ENCODE measurements at places on chromosomes 11 and 22.

DNA sequence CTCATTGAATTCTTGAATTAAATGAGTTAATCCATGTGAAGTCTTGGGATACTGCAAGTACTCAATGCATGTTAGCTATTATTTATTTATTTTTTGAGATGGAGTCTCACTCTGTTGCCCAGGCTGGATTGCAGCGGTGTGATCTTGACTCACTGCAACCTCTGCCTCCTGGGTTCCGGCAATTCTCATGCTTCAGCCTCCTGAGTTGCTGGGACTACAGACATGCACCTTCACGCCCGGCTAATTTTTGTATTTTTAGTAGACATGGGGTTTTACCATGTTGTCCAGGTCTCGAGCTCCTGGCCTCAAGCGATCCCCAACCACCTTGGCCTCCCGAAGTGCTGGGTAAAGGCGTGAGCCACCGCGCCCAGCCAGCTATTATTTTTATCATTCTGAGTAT is 9.4 kb downstream of the MMP7 start:
- no peak for DNase-seq

DNA sequence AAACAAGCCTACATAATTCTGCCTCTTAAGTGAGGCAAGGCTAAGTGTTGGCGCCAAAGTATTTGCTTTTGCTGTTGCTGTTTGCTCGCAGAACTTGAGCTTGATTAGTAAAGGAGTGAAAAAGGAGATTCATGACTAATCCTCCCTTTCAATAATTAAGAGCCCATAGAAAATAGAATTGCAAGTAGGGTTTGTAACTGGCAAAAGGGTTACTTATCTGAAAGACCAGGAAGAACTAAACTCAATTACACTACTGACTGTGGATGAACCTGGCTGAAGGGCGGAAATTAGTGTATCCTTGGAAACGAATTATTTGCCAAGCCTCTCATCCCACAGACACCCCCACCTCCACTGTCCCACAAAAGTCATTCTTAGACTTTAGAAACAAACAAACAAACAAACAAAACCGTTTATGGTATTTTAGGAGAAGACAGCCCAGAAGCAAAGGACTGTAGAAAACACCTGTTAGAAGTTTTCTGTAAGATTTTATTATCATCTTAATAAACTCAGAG is 411 bp upstream of the EXPH5 start:
- DNase-seq: no peak

GRCh38 chr11:45166604-45166897 is 20.1 kb downstream of the PRDM11 start:
- no peak for DNase-seq

DNA sequence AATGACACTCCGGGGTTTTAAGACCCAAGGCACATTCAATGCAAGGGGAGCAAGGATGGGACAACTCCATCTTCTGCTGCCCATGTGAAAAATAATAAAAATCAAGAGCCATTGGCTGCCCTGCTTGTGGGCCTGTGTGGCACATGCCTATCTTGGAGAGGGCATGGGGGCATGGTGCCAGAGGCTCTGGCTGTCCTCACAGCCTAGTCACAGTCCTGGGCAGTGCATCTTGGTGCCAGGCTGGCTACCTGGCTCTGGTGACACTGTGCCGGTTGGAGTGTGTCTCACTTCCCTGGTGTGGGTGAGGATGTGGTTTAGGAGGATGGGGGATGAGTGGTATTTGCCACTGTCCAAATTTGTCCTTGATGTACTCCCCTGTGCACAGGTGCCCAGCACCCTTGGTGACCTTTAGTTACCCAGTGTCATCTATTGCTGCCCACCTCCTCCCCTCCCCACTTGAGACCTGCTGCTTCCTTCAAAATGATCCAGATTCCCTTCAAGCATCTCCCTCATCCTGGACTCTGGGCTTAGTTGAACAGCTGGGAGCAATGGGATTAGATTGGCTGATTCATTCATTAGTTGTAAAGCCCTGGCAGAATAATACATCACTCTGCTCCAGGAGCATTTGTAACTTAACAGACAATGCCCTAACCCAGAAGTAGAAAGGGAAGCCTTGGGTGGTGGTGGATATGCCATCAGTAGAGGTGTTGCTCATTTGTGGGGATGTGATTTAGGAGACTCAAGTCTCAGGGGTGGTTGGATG is 4.6 kb downstream of the TMEM86A start:
- DNase-seq: no peak

DNA sequence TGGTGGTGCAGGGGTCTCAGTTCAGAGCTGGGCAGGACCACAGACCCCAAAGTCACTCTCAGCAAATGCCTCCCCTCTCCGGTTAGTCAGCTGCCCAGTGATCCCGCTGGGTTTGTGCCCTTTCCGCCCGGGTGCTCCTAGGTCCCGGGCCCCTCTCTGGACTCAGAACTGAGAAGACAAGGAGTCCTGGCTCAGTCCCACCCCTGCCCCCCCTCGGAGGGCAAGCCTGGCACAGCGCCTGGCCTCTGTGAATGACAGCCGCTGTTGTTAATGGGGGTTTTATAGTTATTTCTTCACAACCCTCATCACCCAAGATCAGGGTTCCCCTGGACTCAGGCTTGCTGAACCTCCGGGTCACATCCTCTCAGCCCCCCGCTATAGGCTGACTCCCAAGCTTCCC is 47.6 kb downstream of the ELFN2 start:
- no peak for DNase-seq

DNA sequence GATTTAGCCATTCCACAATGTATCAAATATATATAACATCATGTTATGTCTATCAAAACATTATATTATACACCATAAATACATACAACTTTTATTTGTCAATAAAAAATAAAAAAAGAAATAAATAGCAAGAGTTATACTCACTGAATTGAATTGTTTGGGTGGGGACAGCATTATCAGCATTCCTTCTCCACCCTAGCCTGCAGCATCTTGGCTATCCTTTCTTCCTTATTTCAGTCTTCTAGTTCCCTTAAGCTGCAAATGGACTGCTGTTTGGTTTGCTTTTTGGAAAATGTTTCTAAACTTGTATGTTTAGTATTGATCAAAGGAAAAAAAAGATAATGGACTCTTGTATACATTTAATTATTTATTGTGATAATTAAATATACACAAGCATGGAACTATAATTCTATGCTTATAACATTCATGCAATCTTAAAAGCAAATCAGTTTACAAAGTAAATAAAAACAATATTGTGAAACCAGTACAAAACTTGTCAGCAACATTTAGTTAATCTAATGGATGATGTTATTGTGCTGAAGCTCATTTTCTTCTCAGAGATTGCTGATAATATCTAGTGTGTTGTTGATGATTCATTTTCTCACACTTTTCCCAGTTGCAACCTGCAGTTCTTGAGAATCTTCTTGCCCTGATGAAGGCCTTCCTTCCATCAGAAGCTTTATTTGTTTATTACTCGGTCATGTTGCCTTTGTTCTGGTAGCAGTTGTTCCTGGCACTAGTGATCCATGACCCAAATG is 5.0 kb downstream of the ARHGAP42 start:
- no peak for DNase-seq

Measured in fibroblast of lung (primary cell).